Spleen (tissue), 13 donors: ENCODE measurements at places on chromosomes 1 and 21.
A peak's percentile ranks its signal among the peaks of the same experiment; 100 is the strongest.

- no peak for DNase-seq
- H3K36me3 ChIP-seq, result no peaks in the 10 kb centered on the region
- H3K4me1 ChIP-seq, result no peaks in the 10 kb centered on the region
- H3K27me3 ChIP-seq, result no peaks in the 10 kb centered on the region
These were observed 605.3 kb upstream of the NR5A2 start for GRCh38 chr1:199422206-199422605.

GRCh38 chr1:53398091-53398490 is 61.1 kb upstream of the DMRTB1 start:
- no peak overlapping the region for H3K4me3 ChIP-seq
- no peaks in the 10 kb centered on the region for H3K27me3 ChIP-seq
- H3K36me3 ChIP-seq, result no peaks in the 10 kb centered on the region
- DNase-seq, result no peak
- peaks cover 5% of the 10 kb centered on the region for H3K4me1 ChIP-seq
- H3K27ac ChIP-seq, result no peak overlapping the region

DNA sequence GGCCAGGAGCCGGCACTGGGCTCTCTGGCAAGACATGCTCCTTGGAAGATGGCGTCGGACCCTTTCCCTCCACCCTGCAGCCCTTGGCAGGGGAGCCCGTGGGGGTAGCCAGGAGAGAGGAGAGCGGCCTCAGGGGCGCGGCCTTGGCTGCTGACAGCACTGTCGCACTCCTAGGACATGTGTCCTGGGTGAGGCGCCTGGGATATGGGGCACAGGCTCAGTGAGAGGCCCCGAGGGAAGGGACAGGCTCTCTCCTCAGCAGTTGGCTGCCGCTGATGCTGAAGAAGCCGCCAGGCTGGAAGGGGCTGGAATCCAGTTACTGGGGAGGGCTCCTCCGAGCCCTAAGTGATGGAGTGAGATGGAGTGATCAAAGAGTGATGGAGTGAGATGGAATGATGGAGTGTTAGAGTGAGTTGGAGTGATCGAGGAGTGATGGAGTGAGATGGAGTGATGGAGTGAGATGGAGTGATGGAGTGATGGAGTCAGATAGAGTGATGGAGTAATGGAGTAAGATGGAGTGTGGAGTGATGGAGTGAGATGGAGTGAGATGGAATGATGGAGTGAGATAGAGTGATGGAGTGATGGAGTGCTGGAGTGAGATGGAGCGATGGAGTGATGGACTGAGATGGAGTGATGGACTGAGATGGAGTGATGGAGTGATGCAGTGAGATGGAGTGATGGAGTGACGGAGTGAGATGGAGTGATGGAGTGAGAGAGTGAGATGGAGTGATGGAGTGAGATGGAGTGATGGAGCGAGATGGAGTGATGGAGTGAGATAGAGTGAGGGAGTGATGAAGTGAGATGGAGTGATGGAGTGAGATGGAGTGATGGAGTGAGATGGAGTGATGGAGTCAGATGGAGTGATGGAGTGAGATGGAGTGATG is 27.6 kb upstream of the PKP1 start:
- peaks cover 8% of the 10 kb centered on the region for H3K4me1 ChIP-seq
- H3K27ac ChIP-seq, result no peak overlapping the region
- no peak overlapping the region for H3K4me3 ChIP-seq
- H3K36me3 ChIP-seq, result no peaks in the 10 kb centered on the region
- peaks cover 16% of the 10 kb centered on the region for H3K27me3 ChIP-seq
- DNase-seq, result peak; percentile 70

DNA sequence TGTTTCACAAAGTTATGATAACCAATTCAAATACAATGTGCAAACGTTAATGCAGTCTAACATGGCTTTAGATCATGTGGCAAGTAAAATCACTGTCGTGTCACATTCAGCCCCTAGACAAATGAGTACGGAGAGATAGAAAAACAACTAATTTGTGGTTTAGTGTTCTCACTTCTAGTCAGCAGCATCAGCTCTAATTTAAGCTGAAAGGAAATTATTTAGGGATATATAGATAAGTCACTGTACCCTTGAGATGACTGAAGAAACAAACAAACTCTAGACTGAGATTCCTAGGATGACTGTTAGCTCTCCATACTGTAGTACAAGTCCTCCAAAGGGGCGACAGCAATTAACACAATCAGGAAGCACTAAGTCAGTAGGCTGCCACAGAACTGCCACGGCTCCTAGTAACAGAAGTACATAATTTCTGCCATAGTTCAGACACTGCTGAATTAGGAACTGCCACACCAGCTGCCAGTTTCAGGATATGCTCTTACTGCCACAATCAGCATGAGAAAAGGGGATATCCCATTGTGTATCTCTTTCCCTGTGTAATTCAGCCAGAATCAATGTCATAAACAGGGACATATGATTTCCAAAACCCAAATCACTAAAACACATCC is 150.4 kb upstream of the NEGR1 start:
- H3K27ac ChIP-seq, result no peak overlapping the region
- DNase-seq, result no peak
- H3K4me3 ChIP-seq, result no peak overlapping the region
- H3K36me3 ChIP-seq, result no peaks in the 10 kb centered on the region
- H3K27me3 ChIP-seq, result no peaks in the 10 kb centered on the region
